ENCODE measurements at places on chromosomes 13 and 19.
A peak's percentile ranks its signal among the peaks of the same experiment; 100 is the strongest.

DNA sequence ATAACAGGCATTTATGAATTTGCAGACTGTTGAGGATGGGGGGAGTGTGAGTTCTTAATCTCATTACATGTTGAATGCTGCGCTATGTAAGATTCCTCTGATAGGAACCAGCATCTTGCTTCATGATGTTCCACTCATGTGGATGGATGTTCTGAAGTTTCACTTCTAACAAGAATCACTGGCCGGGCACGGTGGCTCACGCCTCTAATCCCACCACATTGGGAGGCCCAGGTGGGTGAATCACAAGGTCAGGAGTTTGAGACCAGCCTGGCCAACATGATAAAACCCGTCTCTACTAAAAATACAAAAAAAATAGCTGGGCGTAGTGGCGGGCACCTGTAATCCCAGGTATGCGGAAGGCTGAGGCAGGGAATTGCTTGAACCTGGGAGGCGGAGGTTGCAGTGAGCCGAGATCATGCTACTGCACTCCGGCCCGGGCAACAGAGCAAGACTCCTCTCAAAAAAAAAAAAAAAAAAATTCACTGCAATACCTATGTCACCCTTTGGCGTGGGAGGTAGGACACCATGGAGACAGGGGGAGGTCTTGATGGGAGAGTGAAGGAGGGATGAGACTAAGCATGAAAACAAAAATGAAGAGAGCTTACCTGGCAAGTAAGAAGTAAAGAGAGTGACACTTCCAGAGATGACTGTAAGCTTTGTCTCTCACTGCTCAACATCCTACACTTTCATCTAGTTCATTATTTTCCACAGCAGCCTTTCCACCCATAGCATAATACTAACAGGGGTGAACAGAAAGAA lies 133.0 kb downstream of the DCT start:
- no peak for DNase-seq

DNA sequence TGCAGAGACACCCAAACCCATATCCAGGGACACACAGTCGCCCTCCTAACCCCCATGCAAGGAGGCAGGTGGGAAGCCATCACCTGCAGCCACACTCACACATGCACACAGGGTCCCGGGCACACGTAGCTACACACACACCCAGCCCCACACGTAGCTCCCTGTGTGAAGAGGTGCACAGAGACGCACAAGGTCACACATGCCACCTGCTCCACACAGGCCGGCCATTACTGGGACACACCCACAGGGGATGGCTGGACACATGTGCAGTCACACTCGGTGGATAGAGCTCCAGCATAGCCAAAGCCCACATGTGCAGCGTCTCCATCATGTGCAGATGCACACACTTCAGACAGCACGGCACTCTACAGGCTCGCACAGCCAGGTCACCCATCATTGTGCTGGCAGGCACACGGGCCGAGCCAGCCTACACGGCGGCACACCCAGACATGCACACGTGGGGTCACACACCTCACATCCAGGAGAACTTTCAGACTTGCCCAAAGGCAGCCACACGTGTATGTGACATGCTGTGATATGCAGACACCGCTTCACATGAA lies 1.1 kb downstream of the ZNF835 start:
- no peak for DNase-seq

DNA sequence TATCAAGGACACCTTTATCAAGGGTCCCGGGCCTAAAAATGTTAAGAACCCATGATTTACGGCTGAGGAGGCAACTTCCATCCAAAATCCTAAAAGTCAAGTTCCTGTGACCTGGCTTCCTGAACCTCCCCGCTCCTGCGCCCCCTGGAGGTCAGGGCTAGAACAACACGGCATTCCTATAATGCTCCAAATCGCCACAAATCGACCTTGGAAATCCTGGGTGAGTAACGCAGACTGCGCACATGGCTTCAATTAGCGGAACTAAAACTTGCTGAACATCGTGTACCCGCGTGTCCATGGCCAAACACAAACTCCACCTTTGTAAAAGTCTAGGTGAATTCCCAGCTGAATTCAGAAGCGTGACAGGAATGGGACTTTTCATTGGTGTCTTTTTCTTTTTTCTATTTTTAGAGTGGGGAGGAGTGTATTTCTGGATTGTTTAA lies 4.3 kb upstream of the C5AR1 start:
- peak; percentile 64 for DNase-seq

DNA sequence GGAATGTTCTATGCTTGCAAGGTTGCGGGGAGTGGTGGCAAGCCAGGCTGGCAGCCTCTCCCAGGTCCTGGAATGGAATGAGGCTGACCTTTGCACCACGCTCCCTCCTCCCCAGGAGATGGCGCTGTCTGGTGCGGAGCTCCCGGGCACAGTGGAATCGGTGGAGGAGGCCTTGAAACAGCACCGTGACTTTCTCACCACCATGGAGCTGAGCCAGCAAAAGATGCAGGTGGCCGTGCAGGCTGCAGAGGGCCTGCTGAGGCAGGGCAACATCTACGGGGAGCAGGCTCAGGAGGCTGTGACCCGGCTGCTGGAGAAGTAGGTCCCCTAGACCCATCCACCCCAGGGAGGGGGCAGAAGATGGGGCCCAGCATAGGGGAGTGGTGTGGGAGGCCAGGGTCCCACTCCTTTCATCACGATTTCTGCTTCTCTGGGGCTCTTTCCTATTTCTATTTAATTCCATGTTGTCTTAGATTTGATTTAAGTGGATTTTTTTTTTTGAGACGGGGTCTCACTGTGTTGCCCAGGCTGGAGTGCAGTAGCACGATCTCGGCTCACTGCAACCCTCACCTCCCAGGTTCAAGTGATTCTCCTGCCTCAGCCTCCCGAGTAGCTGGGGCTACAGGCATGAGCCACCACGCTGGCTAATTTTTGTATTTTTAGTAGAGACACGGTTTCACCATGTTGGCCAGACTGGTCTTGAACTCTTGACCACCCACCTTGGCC lies 53.2 kb upstream of the SHKBP1 start:
- DNase-seq, result peak; percentile 85

DNA sequence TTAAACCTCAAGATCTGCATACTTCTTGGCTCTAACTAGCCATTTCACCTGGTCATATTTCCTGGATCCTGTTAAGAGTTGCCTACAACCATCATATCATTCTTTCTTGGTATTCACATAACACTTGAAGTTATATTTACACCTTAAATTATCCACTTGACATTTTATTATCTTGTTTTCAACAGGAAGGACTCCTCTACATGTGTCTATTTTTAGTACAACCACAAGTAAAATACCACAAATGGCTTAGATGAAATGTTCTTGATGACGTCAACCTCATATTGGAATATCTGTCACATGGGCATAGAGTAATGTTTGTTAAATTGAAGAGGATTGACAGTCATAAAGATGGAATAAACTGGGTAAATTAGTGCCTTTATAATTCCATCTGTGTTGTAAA lies 9.4 kb downstream of the PCDH20 start:
- DNase-seq, result no peak

GRCh38 chr19:34172661-34173192 lies 423 bp downstream of the LSM14A start:
- peak; percentile 57 for DNase-seq

GRCh38 chr19:34224996-34225658 lies 29.2 kb upstream of the GARRE1 start:
- DNase-seq, result peak; percentile 52

DNA sequence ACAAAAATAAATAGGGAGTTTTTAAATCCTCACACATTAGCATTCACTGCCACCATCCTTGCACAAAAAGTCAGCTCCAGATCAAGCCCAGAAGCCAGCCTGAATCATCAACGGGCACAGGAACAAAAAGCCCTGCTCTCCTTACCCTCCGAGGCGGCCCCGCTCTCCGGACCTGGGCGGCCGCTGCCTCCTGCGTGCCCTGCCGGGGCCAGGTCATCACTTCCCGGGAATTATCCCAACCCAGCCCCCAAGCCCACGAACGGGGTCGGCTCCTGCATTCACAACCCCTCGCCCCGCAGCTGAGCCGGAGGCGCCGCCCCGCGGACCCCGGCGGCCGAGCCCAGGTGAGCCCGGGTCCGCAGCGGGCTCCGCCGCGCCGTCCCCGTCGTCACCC lies 754 bp downstream of the DNAJB1 start:
- no peak for DNase-seq

DNA sequence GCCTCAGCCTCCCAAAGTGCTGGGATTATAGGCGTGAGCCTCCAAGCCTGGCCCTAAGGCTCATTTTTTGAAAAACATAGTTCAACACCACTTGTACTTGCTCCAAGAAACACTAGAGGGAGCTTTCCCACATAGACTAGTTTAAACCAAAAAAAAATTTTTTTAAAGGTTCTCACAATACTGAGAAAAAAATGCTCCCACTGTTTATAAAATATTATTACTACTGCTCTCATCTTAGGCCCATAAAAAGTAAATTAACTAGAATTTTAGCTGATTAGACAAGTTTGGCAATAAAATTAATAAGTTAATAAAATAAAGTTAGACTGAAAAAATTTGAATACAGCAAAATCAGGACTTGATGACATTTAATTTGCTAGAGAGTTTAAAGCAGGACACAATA lies 109.5 kb downstream of the TBC1D4 start:
- DNase-seq, result peak; percentile 89

DNA sequence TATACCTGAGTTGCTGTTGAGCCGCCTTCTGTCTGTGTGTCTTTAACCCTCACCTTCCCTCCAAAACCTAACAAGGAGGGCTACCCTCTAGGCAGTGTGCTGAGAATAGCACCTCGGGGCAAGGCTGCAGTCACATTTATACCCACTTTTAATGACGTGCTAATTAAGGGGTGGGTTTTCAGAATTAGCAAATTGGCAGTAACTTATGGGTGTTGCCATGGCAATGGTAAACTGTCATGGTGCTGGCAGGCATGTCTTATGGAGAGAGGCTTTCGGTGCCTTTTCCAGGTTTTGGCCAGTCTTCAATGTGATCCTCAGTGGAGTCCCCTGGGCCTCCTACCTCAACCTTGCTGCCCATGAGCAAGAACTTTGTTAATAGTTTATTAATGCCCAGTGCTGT lies 1.2 kb upstream of the PNMA8A start:
- DNase-seq, result no peak

DNA sequence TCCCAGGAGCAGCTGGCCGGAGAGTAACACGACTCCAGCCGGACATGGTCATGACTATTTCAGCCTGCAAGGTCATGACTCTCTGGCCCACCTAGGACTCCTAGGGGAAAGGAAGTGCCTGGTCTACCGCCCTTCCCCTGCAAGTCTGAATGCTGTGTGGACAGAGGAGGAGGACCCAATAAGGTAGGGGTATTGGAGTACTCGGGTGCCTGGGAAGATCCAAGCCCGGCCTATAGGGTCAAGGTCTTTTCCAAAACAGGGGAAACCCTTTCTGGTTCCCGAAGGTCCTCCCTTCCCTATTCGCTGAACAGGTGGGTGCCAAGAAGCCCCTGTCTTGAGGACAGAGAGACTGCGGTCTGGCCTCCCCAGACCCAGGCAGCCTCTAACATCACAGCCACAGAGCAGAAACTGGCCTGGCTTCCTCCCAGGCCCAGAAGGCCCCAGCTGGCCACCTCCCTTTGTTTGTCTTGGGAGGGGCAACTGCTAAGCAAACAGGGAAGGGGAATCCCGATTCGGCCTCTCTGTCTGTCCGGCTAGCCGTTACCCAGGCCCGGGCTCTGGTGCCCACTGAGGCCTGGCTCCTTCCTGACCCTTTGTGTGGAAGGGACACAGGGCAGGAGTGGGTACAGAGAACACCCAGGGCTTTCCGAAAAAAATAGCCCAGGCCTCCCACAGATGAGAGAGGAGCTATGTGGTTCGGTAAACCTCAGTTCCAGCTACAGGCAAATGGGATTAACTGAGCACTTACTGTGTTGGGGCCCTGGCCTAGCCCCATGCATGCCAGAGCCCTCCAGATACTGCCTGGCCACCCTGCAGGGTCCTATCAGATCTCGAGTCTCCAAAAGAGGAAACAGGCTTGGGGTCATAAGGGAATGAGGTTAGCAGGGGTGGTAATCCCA lies 5.2 kb upstream of the GRAMD1A start:
- no peak for DNase-seq

- DNase-seq, result no peak
Observed at GRCh38 chr13:85427416-85427815, 371.8 kb downstream of the SLITRK6 start.

GRCh38 chr19:9940778-9941177 lies 4.5 kb upstream of the OLFM2 start:
- no peak for DNase-seq

- no peak for DNase-seq
Observed at GRCh38 chr13:22175241-22175640, 504.4 kb downstream of the FGF9 start.

- DNase-seq, result no peak
Observed at GRCh38 chr13:29448174-29448573, 147.3 kb downstream of the SLC7A1 start.

DNA sequence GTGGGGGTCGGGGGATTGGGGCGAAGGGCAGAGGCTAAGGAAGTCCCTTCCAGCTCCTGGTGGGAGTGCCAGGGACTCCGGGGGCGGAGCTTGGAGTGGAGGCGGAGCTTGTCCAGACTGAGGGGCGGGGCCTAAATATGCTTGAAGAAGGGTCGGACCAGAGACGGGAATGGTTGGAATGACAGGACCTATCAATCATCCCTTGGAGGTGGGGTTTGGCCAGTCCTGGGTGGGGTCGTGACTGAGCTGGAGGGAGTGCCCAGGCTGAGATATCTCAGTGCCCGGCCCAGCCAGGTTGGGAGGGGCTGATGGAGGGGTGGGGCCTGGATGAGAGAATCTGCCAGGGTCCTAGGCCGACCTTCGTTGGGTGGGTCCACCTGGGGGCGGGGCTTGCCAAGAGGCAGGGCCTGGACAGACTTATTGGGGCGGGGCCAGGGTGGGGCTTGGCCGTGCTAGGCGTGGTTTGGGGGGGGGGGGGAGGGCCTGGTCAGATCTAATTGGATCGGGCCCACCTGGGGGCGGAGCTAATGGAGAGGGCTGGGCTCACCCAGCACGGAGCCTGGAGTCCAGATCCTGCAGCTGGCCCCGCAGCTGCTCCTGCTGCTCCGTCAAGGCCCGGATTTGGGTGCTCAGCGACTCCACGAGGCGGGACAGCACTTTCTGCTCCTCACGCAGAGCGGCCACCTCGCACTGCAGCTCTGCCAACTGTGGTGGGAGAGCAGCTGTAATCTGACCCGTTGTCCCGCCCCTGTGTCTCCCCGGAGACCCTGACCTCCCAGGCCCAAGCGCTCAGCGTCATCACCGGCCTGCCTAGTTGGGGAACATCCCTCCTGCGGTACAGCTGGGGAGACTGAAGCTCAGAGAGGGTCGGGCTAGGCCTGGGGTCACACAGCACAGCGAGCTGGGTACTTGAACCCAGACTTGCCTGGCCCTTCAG lies 2.6 kb upstream of the WIZ start:
- peak; percentile 87 for DNase-seq

DNA sequence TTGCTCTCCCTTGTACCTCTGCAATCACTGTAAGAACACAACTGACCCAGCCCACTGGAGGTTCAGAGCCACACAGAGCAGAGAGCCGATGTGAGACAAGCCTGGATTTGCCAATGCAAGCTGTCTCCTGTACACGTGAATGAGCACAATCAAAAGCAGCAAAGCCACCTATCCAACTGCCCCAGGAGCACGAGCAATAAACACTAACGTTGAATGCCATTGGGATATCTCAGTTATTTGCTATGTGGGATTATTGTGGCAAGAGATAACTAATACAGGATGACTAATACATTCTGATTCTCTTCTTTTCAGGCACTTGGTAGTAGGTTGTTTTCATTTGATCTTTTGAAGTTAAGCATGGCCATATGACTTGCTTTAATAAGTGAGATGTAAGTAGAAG lies 85.2 kb upstream of the FAM216B start:
- no peak for DNase-seq

- no peak for DNase-seq
Observed at GRCh38 chr19:55720214-55720746, 17.9 kb downstream of the NLRP9 start.

GRCh38 chr19:4566402-4567051 lies 7.0 kb upstream of the SEMA6B start:
- DNase-seq, result no peak

GRCh38 chr19:9700229-9700981 lies 25.5 kb upstream of the ZNF562 start:
- no peak for DNase-seq

All from hematopoietic multipotent progenitor cell treated with erythropoietin and hydrocortisone succinate and interleukin-3 and kit ligand, for 6 days (in vitro differentiated cells).